ENCODE measurements at places on chromosomes 5 and 9.

DNA sequence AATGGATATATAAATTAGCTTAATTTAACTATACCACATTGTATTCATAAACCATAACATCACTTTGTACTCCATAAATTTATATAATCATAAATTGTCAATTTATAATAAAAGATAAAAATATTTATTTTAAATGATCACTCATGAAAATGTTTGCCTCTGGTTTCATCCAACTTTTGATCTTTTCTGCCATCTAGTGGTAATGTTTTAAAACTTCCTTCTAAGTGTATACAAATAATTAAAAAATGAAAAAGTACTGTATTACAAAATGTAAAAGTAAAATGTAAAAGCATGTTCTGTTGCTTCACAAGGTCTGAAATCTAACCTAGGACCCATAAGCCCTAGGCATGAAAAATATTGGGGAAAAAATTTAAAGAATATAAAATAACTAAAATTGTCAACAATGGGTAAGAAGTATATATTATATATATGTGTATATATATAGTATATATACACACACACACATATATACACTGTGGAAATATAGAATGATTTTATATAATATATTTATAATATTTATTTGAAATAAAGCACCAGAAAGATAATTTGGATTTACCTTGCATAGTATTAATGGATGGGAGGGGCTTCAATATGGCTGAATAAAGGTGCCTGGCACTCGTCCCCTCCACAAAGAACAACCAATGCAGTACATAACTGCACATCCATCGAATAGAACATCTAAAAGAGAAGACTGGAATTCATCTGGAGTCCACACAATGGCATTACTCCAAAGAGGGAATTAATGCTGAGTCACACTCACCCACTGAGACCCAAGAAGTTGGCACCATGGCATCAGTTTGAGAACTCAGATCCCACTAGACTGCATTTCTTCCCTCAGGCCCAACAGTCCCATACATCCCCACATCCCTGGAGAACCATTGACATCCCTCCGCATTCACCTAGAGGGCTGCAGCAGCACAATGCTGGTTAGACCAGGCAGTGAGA lies 32.5 kb downstream of the ANXA1 start:
- DNase-seq: peak; percentile 49

- DNase-seq: peak; percentile 28
Measured at GRCh38 chr9:71079451-71079850, 42.0 kb downstream of the TRPM3 start.

- DNase-seq: no peak
Measured at GRCh38 chr9:114304416-114305188, 18.3 kb upstream of the ORM1 start.

- DNase-seq: no peak
Measured at GRCh38 chr5:84622461-84622860, 237.8 kb upstream of the EDIL3 start.

GRCh38 chr9:2802494-2802921 lies 41.4 kb downstream of the PUM3 start:
- no peak for DNase-seq

GRCh38 chr5:93476251-93476742 lies 104.7 kb downstream of the NR2F1-AS1 start:
- DNase-seq: no peak

GRCh38 chr5:126801992-126802294 lies 25.0 kb downstream of the LMNB1 start:
- peak; percentile 54 for DNase-seq

GRCh38 chr5:8767746-8768145 lies 778.1 kb downstream of the SEMA5A start:
- peak; percentile 9 for DNase-seq

DNA sequence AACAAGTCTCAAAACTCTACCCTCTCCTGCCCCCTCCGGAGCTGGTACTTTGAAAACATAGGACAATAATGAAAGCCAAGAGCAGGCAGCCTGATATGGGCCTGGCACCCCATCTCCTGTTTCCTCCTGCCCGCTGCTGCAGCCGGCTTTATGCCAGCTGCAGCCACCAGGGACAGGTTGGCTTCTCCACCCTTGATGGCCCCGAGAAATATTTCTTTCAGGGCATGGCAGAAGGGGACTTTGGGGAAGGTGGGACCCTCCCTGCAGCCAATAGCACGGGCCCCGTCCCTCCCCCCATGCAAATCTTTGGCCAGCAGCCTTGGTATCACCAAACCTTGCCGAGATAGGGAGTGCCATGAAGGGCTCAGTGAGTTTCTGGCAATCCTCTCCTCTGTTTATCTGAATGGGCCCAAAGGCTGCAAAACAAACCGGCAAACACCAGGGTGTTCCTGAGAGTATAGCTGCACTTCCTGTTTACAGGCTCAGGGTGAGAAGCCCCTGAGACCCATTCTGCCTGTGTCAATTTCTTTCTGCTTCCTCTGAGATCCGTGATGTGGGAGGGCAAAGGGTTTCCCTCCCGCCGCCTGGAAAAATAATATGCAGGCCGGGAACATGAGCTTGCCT lies 73.4 kb upstream of the BOD1 start:
- no peak for DNase-seq

DNA sequence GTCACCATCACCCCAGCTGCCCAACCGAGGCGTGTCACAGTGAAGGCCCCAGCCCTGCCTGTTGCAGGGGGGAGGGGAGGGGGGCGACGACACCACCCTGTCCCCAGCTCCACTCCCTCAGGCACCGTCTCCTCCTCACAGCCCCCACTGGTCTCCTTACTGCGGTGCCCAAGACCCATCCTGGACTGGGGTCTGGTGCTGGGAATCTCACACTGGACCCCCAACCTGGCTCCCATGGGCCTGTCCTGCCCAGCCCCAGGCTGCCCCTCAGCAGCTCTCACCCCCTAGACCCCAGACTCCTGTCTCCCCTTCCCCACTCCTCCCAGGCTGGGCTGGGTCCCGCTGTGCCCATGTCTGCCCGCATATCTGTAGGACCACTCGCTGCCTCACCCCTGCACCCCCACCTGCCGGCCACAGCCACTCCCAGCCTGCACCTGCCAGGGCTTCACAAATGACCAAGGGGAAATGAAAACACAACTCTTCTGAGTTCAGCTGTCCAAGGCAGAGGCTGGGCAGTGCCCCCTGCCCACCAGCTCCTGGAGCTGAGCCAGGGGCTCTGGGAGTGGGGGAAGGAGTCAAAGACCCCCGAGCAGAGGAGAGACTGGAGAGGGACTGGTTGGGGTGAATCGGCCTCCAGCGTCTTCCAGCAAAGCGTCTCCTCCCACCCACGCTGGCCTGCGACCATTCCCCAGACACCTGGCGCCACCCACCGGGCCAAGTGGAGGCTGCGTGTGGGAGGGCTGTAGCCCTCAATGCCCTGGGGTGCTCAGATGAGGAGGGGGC lies 32.6 kb upstream of the EGFL7 start:
- peak; percentile 73 for DNase-seq

GRCh38 chr5:80509362-80509761 lies 21.5 kb downstream of the FAM151B start:
- no peak for DNase-seq

- no peak for DNase-seq
Measured at GRCh38 chr5:107576736-107577393, 93.9 kb downstream of the EFNA5 start.

GRCh38 chr5:147509710-147510651 lies at the start of gene DPYSL3:
Gene DPYSL3 (minus strand): TSS chr5:147510068. CDS start chr5:147509858, 210 bp downstream.
- peak; percentile 94 for DNase-seq

DNA sequence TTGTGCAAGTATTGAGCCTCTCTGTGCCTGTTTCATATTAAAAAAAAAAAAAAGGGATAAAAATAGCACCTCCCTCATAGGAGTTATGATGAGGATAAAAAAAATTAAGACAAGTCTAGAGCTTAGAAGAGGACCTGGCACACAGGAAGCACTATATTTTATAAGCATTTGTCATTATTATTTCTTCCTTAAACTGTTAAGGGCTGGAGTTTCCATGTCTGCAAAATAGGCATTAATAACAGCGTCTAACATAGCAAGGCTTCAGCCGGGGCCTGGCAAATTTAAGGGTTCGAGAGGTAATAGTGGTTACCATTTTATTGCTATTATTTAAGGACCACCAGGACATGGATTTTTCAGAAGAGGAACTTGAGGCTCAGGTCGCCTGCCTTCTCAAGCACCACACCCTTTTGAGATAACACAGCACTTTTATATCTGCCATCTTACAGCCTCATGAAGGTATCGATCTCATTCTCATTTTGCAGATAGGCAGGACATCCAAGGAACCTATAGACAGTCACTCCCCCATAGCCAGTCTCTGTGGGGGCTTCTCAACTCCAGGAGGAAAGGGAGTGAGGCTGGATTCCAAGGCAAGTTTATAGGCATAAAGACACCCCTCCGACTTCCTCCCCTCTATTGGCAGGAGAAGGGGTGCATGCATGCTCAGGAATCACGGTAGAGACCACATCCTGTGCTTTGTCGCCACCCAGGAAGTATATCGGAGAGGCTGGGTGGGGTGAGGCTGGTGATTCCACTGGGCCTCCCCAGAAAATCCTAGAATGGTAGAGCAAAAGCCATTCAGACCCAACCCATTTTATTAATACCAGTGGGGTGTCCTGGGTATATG lies 2.4 kb downstream of the ANXA6 start:
- DNase-seq: peak; percentile 18

GRCh38 chr5:123527190-123527589 lies 15.2 kb downstream of the CSNK1G3 start:
- no peak for DNase-seq

- DNase-seq: peak; percentile 37
Measured at GRCh38 chr5:133926489-133927299, 41.7 kb downstream of the C5orf15 start.

DNA sequence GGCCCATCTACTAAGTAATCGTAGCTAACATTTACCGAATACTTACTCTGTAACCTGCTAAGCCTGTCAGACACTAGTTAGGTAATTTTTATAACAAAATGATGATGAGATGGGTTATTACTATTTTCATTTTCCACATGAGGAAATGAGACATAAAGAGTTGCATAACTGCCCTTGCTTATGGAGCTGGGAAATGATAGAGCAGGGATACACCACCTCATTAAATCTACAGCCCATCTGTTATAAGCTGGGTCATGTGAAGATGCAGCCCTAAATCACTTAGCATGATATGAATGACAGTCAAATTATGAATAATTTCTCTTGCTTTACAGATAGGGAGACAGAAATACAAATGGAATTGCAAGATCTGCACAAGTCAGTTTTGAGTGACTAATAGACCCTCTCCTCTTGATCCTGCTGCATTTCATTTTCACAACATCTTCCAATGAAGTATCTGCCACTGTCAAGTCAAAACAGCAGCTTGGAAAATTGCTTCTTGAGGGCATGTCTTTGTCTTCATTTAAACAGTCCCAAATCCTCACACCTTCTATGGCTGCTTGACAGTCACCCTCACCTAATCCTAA lies 364.7 kb downstream of the PRELID2 start:
- no peak for DNase-seq

- DNase-seq: peak; percentile 61
Measured at GRCh38 chr9:135898634-135899407, 8.5 kb downstream of the CAMSAP1 start.

DNA sequence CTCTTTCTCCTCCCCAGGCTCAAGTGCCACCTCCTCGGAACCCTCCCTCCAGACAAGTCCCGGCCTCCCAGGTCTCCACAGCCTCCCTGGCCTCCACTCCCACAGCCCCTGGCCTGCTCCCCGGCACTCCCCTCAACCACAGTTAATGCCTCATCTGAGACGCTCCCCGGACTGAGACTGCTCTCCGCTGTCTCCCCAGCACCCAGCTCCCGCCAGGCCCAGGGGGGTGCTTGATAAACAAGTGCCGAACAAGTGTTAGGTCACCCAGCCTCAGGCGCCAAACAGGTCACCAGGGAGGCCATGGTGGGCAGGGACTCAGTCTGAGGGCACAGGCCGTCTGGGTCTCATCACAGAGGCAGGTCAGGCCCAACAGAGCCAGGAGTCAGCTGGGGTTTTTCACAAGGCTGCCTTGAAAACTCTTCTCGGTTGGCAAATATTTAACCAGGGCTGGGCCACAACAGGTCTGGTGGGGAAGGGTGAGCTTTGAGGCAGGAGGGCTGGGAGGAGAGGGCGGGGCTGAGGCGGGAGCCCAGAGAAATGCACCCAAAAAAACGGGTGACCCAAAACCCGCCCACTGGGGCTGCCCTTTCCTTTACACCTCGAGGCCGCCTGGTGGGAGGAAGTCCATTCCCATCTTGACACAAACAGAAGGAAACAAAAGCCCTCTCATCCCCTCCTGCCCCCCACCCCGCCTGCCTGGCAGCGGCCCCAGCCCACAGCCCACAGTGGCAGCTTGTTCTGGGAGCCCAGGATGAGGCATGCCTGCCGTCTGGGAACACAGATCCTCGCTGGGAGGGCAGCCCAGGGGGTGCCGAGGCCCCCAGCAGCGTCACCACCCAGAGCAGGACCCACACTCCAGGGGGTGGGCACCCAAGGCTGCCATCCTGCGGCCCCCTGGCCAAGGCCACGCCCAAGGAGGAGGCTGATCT lies 66.6 kb upstream of the STXBP1 start:
- peak; percentile 97 for DNase-seq

DNA sequence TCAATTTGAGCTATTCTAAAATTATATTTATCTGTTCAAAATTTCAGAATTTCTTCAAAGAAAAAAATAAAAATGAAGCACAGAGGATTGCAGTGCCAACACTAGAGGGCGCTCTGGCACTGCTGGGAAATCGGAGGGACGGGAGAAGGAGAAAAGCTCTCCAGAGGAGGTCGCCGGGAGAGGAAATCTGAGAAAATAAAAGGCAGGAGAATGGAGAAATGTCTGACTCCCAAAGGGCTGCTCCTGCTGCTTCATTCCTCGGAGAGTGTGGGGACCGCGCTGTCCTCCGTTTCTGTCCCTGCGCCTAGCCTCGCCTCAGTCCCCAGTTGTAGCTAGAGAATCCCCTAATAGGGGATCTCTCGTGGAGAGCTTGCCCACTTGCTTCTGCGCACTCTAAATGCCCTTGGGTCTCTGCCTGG lies 40.0 kb upstream of the ARSB start:
- peak; percentile 85 for DNase-seq

GRCh38 chr5:171379961-171380360 lies 7.7 kb upstream of the NPM1 start:
- DNase-seq: no peak
